ENCODE measurements at places on chromosomes 5 and 9.

- no peak for DNase-seq
Measured at GRCh38 chr5:59390074-59390659, 503.4 kb downstream of the PDE4D start.

- DNase-seq = no peak
Measured at GRCh38 chr5:109878887-109879286, 189.2 kb downstream of the MAN2A1 start.

DNA sequence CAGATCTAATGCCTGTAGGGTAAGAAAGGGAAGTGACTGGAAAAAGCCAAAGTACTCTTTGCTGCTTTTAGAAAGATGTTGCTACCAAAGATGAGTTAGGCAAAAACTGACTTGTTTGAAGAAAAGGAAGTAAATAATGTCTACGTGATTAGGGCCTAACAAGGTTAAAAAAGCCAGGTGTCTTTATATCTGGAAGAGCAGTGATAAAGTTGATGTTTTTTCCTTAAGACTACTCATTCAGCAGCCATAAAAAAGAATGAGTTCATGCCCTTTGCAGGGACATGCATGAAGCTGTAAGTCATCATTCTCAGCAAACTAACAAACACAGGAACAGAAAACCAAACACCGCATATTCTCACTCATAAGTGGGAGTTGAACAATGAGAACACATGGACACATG, 13.5 kb upstream of the AMACR start:
- no peak for DNase-seq

DNA sequence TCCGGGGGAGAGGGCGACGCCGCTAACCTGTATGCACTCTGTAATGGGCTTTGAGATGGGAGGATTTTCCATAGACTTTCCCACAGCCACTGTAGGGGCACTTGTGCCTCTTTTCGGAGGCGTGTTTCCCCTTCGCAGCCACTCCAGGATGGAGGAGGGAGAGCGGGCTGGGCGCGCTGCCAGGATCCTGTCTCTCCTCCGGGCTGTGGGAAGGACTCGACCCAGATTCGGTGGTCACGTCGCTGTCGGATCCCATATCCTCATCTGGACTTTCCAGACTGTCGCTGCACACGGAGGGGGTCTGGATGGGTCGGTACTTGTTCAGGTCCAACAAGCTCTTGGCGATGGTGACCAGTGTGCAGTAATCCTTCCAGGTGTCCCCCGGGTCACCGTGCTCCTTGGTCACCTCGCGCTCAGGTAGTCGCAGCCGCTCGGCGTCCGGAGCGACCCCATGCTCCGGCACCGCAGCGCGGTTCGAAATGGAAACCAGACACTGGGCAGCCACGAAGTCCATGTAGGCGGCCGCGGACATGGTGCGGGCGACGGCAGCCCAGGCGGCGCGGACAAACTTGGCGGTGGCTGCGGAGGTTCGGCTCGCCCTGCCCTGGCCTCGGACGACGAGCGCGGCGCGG, 1.5 kb downstream of the KLF9 start:
- peak; percentile 24 for DNase-seq

GRCh38 chr9:125932012-125932411, 184.8 kb downstream of the PBX3 start:
- no peak for DNase-seq

GRCh38 chr5:40834391-40834848, 602 bp downstream of the RPL37 start:
- no peak for DNase-seq

DNA sequence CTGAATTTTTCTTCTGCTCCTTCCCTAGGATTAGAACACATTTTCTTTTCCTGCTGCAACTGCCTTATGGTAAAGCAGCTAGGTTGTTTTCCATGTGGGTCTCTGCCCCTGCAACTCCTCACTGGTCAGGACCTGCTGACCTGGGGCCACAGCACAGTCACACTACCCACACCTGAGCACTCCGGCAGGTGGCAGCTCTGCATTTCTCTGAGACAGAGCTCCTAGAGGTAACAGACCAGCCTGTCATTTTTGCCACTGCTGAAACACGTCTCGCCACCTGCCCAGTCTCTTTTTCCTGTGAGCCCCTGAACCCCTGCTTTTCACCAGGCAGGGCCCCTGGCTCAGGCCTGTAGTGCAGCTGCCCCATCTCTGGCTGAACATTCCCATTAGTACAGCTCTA, 609.6 kb downstream of the HINT1 start:
- no peak for DNase-seq

- no peak for DNase-seq
Measured at GRCh38 chr5:2753452-2754420, 2.3 kb upstream of the IRX2 start.

GRCh38 chr5:3593771-3594509, 1.7 kb upstream of the IRX1 start:
- no peak for DNase-seq

DNA sequence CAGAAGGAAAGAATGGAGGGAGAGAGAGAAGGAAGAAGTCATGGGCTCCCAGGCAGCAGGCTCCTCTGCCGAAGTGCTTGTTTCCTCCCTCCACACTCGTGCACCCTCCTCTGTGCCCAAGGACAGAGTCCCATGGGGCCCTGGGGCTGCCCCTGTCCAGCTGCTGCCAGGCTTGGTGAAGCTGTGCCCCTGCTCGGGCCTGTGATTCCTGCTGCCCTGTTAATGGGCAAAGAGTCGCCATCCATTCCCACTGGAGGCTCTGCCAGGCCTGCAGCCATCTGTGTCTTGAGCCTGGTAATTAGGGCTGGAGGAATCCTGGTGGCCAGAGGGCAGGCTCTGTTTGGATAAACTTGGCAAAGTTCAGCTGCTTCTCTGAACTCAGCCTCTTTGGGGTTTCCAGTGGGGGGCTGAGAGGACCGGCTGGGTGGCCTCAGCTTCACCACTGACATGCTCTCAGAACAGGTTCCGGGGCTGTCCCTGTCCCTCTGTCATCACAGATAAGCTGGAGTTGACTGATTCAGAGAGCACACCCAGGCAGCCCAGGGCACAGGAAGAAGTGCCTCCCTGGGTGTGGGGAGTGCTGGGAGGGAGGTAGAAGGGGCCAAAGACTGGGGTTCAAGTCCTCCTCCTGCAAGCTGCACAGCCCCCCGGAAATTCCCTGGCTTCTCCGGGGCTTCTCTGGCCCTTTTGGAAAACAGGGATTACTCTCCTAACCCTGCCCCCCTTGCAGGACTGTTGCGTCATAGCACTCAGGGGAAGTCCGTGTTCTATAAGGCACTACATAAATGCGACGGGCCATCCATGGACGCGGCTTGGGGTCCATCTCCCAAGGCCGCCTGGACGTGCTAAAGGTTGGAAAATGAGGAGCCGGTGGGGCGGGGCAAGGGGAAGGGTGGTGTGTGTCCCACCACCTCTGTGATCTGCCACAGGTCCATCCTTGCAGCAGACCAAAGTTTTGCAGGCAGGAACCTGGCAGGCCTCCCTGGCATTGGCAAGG, 154.8 kb downstream of the PAX5 start:
- no peak for DNase-seq

DNA sequence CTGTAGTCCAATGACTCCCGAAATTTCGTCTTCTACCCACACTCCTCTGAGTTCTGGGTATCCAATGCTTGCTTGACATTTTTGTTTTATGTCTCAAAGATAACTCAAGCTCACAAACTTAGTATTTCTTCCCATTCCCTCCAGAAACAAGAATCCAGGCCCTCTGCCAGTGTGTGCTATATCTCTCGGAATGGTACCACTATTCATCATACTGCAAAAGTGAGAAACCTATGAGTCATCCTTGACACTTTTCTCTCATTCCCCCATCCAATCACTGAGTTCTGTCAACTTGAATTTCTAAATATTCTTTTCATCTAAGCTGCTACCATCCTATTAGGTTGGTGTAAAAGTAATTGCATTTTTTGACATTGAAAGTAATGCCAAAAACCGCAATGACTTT, 9.8 kb downstream of the SLC12A2 start:
- no peak for DNase-seq

GRCh38 chr5:175561085-175561484, 82.7 kb downstream of the SFXN1 start:
- no peak for DNase-seq

DNA sequence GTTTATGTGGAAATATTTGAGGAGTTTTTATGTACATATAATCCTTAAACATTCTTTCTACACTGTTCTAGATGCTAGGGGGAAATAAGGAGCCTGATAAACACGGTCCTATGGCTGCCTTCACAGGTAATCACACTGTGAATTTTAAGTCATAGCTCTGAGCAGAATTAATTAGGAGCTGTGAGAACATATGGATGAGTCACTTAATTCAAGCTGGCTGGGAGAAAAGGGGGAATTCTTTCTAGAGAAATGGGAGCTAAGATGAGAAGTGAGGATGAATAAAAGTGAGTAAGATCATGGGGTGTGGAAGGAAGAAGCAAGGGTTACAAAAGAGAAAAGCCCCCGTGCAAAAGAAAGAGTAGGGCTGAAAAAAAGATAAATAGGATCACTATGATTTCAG, 290.8 kb downstream of the DNAH5 start:
- DNase-seq = no peak

GRCh38 chr5:166963596-166963995, 1327.8 kb upstream of the WWC1 start:
- no peak for DNase-seq

DNA sequence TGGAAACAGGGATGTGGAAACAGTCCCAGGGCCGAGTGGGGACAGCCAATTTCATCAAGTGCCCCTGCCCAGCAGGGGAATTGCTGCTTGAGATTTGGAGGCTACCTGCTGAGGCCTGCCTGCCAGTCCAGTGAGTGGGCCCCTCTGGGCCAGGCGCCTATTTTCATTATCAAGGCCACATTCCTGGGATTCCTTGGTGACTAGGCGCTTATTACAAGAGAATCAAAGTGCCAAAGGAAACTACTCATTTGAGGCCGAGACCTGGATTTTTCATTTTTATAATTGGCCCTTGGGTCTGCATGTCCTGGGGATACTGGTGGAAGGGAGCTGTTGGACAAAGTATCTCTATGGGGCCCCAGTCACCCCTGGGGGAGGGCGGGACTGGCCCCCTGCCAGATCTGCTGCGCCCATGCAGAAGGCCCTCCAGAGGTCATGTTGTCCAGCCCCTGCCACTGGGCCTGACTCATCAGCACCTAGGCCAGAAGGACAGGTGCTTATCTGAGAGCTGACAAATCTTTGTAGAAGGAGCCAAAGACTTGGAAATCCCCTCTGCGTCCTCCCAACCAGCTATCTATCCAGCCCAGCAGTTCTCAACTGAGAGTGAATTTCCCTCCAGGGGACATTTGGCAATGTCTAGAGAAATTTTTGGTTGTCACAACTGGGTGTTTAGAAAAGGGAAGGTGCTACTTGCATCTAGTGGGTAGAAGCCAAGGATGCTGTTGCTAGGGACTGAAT, 45.6 kb downstream of the FOXI1 start:
- no peak for DNase-seq

- DNase-seq = no peak
Measured at GRCh38 chr9:86902586-86902985, 44.7 kb downstream of the GAS1 start.

- no peak for DNase-seq
Measured at GRCh38 chr5:74877624-74878304, 11.6 kb upstream of the FAM169A start.

DNA sequence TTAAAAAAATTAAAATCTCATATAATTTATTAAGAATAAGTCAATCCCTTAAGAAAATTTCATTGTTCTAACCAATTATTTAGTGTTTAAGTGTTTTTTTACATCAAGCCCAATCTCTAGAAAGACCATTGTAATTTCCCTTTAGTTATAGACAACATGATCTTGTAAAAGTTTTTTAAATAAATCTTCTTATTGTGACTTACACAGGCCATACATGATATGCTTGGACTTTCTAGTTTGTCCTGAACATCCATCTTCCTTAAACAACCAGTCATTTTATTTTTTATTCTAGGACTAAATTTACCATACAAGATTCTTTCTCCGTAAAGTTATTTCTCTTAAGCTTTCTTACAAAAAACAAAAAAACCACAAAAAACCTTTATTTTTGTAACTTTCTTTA, 126.5 kb upstream of the MAST4 start:
- DNase-seq = no peak

DNA sequence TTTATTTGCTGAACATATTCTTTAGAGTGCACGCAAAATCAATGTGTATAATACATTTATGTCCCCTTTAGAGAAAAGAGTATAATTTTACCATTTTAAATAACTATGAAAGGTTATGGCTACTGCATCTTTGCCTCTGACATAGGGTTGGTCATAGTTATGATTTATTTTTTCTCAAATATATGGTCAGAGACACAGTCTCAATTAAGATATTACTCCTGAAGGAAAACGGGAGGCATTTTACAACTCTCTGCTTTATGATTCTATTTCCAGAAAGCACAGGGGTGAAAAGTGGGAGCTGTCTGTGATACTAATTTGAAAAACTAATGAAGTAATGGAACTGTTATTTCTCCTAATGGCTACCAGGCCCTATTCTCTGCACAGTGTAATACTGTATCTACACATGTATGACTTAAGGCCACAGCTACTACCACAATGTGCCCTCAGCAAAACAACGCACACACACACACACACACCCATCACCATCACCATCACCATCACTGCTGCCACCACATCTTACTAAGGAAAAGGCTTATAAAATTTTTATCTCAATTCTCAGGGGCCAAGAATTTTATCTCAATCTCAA, 262.9 kb downstream of the EFNA5 start:
- DNase-seq = no peak

- DNase-seq = no peak
Measured at GRCh38 chr9:16282718-16283117, 587.8 kb downstream of the BNC2 start.

GRCh38 chr9:30622561-30622960, 1761.9 kb upstream of the ACO1 start:
- no peak for DNase-seq

DNA sequence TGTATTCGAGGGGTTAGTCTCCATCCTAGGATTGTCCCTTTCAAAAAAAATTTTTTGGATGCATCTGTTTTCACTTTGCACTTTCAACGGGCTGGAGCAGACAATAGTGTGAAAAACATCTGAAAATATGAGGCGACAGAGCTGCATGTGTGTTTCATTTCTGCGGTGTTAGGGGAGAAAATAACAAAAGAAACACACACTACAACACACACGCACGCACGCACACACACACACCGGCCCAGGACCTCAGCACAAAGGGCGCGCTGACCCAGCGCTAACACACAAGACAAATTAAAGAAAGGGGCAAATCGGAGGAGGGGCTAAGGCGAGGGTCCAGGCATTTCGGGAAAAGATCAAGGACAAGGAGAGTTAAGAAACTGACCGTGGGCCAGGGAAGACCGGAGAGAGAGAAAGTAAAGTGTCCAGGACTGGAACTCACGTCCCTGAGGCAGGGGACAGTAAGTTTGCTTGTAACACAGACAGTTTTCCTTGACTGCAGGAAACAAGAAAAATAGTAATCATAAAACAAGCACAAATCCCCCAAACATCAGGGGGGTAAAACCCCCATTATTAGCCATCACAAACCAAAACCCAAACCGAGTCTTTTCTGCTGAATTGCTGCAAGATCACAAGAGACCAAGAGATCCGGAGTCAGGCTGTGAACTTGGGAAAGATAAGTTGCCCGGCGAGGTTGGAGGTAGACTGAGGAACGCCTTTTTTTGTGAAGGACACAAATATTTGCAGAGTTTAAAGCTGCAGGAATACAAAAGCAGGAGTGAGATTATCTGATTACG, 302.1 kb downstream of the PARP8 start:
- DNase-seq = no peak
